ENCODE measurements at places on chromosomes 1 and 21.

GRCh38 chr1:153612755-153613331, at the start of gene S100A16:
S100A16 (minus strand) TSS chr1:153613137; CDS start chr1:153608151, 4,986 bp downstream.
- peak; percentile 65 for ATAC-seq

DNA sequence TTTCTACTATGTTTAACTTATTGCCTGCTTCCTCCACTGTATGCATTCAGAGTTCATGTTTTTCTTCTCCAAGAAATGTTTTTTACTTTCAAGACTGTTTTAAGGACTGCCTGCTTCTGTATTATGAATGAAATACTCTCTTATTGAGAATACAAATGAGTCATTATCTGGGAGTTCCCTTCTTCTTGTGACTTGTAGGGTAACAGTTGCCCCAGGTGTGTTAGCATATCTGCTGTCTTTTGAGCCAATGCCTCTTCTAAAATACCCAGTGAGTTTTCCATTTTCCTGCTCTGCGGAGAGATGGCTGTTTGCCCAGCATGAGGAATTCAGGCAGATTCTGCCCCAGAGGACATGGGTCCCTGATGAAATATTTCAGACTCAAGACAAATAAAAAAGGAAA, 34.1 kb upstream of the ST6GALNAC5 start:
- ATAC-seq = no peak

- ATAC-seq = no peak
Observed at GRCh38 chr1:107804134-107804533, 160.8 kb downstream of the VAV3 start.

DNA sequence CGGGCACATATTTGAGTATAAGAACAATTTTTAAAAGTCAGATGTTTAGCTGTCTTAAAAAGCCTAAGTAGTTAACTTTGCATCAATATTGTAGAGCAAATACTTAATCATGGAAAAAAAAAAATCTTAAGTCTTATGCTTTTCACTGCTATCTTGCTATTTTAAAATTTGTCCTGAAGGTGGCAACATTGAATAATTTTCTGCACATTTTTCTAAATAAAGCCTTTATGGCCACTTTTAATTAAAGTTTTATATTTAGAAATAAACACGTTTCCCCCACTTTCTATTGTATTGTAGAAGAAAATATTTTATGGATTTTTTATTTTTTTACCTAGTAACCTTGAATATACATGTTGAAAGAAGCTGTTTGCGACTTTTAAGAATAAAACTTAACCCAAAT, 198.8 kb downstream of the AMY1C start:
- no peak for ATAC-seq

Measured in SK-N-SH treated with all-trans-retinoic acid at 6 μM for 48 hours (cell line).